ENCODE measurements at places on chromosomes 13 and 19.

GRCh38 chr13:29782798-29783197, 67.6 kb downstream of the UBL3 start:
- DNase-seq = no peak

GRCh38 chr13:19150226-19150625, 31.4 kb downstream of the TUBA3C start:
- DNase-seq = no peak

GRCh38 chr19:48506138-48506733, 5.4 kb downstream of the LMTK3 start:
- DNase-seq = no peak

DNA sequence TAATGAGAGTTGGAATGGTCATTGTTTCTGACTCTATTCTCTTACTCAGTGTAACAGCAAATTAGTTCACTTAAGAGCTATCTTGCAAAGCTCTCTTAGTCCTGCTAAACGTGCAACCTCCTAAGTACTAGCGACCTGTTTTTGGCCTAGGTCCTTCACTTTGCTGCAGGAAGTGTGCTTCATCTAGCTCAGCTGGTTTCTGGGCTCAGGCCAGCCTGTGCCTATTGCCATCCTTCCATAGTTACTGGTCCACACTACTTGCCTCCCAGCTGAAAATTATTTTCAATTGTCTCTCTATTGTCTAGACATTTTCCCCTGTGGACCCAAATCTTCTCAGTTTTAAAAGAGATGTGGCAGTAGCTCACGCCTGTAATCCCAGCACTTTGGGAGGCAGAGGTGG, 561.3 kb downstream of the FGF9 start:
- DNase-seq = no peak

- no peak for DNase-seq
Measured at GRCh38 chr13:98300956-98301641, 124.0 kb upstream of the RNF113B start.

- no peak for DNase-seq
Measured at GRCh38 chr13:91312324-91312723, 35.2 kb upstream of the MIR17HG start.

DNA sequence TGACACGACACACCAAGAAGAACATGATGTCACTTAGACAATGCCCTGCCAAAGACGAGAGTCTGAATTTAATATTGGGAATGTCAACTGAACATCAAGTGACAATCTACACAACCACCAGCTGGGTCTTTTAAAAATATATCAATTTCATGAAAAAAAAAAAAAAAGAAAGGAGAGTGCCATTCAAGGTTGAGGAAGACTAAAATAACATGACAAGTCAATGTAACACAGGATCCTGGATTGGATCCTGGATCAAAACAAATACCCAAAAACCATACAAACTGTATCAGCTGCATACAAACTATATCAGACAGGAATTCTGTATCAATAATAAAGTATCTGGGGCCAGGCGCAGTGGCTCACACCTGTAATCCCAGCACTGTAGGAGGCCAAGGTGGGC, 4.7 kb downstream of the ZNF329 start:
- DNase-seq = no peak

- DNase-seq = no peak
Measured at GRCh38 chr13:113404723-113405471, 41.0 kb upstream of the GRTP1 start.

- DNase-seq = no peak
Measured at GRCh38 chr13:78875792-78876580, 217.0 kb upstream of the OBI1 start.

- no peak for DNase-seq
Measured at GRCh38 chr13:94753327-94753726, 41.0 kb upstream of the SOX21 start.

DNA sequence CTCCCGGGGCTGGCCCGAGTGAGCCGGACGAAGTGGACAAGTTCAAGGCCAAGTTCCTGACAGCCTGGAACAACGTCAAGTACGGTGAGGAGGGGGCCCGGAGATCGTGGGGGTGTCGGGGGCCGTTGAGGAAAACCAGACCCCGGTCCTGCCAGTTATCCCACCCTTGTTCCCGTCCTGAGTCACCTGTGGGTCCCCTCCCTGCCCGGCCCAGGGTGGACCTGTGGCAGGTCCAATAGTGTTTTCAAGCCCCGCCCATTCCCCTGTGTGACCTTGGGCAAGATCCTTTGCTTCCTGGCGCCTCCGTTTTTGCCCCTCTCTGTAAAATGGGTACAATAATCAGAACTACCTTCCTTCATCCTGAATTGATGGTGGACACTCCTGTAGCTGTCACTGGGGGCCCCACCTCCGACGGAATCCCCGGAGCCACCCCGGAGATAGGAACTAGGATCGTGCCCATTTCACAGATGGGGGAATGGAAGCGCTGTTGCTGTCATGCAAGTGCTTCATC, 593 bp downstream of the ATG4D start:
- DNase-seq = peak; percentile 56

DNA sequence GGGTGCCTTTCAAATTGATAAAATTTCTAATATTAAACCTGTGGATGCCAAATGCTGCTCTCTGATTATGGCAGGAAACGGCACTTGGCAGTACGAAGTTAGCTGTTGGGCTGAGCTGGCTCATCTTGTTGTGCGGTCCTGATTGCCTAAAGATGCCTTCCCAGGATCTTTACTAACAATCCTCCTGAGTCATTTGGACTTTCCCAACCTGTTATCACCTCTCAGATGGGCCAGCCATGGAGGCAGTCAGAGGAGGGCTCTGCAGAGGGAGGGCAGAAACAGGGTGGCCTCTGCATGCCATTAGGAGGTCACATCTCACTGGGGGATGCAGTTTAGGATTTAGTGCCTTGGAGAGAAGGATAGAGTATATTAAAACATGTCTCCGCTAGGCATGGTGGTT, 27.3 kb downstream of the ALOX5AP start:
- no peak for DNase-seq

- no peak for DNase-seq
Measured at GRCh38 chr19:11860721-11861120, 12.2 kb downstream of the ZNF439 start.

DNA sequence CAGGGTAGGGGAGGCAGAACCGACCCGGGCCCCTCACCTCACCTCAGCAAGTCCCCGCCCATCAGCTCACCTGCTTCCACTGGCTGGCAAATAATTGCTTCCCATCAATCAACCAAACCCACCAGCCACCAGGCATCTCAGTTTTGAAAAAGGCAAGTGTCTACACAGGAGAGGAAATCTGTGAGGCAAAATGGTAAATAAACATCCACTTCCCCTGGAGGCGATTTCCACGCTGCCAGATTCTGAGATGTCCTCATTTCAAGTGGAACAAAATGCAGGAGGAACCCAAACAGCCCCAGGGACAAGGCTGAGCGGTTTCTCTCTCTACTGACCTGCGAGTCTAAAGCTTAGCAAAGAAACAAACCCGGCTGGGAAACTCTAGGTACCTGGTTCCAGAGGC, 117.5 kb downstream of the CRYL1 start:
- DNase-seq = no peak

DNA sequence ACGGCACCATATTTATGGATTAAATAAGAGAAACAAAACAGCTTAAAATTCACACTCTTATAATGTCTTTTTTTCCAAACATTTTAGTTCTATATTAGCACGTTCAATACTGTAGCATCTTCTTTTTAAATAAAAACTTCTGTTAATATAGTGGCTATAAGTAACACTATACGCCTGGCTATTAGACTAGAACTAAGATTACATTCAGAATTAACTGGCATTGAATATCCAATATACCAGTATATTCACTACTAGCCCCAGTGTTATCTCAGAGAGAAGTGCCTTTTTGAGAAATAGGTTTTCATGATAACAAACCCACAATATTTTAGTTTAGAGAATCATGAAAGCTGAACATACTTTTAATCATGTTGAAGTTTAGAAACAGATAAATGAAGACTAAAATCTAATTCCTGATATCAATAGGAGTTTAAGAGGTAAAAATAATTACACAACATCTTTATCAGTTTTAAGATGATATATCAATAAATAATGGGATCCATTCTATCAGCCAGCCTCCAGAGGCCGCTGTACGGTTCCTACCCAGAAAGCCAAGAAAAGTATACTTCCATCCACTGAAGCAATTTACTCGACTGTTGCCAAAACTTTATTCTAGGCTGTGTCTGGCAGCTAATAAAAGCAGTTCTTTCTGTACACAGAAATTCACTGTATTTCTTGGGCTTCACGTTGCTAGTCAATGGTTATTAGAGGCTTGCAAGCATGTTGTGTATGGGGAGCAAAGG, 1113.4 kb upstream of the MIR17HG start:
- no peak for DNase-seq

GRCh38 chr19:4584670-4585460, 25.4 kb upstream of the SEMA6B start:
- DNase-seq = no peak

GRCh38 chr19:32580901-32581704, at the start of gene PDCD5:
Gene PDCD5 (plus strand): TSS chr19:32581190. CDS start chr19:32581262, 72 bp downstream.
- DNase-seq = peak; percentile 98

GRCh38 chr13:76043874-76044273, 407.7 kb downstream of the LMO7 start:
- DNase-seq = no peak

GRCh38 chr13:48159826-48160225, 64.9 kb upstream of the MED4 start:
- DNase-seq = no peak

- no peak for DNase-seq
Measured at GRCh38 chr13:112331675-112332074, 44.5 kb upstream of the SPACA7 start.

GRCh38 chr13:45412274-45413049, 5.7 kb downstream of the SLC25A30 start:
- DNase-seq = no peak

DNA sequence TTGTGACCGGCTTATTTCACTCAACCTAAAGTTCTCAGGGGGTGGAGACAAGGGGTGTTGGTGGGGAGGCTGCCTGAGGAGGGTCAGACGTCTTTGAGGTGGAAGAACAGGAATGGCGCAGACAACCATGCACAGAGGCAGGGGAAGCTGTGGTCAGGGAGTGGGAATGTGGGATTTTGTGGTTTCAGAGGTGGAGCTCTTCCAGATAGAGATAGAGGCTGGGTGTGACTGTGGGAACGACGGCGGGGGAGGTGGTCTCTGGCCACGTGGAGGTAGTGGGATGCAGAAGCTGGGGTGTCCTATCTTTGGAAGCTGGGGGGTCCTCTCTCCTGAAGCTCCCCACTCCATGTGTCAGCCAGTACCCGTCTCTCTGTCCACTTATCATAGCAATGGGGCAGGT, 7.8 kb upstream of the KLK14 start:
- DNase-seq = no peak

GRCh38 chr19:39949026-39949747, 14.8 kb upstream of the FCGBP start:
- no peak for DNase-seq

GRCh38 chr13:46172531-46172991, 9.4 kb downstream of the LCP1 start:
- no peak for DNase-seq

DNA sequence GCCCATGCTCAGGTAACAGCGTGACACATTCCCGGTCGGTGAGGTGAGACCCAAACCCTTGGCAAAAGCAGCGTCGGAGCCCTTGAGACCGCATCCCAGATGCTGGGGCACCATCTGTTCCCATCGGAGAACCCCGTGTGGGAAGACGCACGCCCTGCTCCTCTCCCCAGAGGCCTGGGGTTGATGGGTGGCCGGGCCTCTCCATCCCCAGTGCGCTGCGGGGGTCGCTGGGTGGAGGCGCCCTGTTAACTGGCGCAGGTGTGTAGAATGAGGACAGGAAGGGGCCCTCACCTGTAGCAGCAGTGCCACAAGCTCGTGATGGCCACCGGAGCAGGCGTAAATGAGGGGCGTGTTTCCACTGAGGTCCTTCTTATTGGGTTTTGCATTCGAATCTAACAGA, 24.6 kb downstream of the PDCD5 start:
- DNase-seq = no peak

DNA sequence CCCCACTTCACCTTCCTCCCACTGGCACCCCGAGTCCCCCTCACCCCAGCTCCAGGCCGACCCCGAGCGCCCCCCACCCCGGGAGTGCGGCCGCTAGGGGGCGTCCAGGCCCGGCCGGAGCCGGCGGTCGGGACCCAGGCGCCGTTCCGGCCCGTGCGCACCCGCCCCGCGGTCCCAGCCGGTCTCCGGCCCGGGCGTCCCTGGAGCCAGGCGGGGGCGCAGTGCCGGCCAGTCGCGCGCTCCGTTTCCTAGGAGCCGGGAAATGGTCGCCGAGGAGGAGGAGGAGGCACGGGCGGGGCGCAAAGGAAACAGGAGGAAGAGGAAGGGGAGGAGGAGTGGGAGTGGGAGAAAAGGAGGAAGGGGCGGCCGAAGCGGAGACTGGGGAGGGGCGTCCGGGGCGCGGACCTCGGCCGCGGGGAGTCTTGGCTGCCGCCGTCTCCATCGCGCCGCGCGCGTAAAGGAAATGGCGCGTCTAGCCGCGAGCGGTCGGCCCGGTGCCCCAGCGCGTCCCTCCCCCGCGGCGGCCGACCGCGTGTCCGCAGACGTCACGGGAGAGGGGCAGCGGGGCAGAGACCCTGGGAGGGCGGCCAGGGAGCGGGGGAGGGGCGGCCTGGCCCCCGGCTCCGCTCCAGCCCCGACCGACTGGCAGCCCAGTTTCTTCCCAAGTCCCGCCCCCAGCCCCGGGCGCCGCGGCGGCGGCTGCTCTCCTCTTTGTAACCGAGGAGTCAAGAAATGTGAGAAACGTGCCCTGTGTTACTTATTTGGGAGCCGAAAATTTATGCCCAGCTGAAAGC, 1.1 kb upstream of the KCTD15 start:
- DNase-seq = peak; percentile 90

- DNase-seq = no peak
Measured at GRCh38 chr13:59144700-59145099, 1019.0 kb downstream of the DIAPH3 start.

DNA sequence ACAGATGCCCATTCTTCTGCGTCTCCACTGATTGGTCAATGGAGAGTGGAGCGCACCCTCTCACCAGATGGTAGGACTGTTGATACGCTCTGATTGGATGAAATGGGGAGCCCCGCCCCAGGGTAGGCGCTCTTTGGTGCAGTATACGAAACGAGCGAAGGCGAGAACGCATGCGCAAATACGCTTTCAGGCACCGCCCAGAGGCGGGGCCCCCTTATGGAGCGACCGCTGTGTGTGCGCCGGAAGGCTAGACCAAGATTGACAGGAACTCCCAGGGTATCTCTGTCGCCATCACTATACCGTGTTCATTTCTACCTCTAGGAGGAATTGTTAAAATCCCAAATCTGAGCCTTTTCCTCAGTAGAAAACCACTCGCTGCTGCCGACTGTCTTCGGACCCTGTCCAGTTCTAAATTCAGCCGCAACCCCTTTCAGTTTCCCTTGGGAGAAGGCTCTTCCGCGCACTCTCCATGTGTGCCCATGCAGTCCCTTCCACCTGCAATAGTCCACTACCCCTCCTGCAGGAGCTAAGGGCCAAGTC, 720 bp upstream of the HNRNPL start:
- no peak for DNase-seq

DNA sequence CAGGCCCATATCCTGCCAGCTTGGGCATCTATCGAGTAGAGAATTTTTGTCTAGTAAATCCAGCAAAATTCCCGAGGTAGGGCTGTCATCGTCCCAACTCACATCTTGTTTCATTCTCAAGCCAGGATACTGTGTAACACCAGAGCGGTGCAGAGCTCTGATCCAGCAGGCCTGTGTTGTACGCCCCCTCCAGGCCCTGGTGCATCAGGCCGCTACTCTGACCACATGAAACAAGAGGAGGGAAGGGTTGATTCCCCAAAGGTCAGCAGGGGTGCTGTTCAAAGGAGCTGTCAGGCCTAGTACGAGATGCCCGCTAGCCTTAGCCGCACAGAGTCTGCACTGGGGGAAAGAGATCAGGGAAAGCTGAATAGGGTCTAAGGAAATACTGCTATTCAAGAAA, 276.0 kb downstream of the SLC7A1 start:
- no peak for DNase-seq

- DNase-seq = no peak
Measured at GRCh38 chr13:33256148-33256840, 29.3 kb downstream of the STARD13 start.

Data from left cardiac atrium (tissue), 4 donors.